ENCODE measurements at places on chromosomes 1 and 21.

DNA sequence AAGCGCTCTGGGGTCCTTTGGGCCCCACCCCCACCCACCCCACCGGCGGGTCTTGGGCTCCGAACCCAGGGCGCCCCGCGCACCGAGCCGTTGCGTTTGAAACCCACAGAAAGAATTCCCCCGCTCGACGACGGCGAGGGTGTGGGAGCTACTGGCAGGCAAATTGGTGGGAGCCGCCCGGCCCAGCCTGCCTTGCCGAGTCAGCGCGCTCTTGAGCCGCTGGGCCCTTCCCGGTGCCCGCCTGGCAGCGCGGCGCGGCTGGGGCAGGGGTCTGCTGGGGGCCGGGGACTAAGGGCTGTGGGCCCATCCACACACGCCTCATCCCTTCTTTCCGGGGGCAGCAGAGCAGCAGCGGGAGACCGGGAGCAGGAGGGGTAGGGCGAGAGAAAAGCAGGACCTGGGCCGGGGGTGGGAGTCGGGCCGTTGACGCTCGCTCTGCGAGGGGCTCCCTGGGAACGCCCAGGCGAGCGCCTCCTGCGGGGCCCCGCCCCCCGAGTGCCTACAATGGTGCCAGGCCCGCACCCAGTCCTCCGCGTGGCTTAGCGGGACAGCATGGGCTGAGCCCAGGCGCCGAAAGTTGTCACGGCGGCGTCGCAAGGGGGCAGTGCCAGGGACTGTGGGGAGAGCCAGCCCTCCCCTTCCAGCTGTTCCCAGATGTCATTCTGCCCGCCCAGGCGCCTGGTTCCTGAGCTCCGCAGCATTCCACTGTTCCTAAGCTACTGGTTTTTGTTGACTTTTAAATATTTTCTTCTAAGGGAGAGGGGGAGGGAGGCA is at the start of gene C1orf94:
Gene C1orf94, plus strand, starts transcription at position 78 of the 774 bp plus-strand sequence. CDS start 883 bp downstream, outside the sequence.
- DNase-seq, result no peak

DNA sequence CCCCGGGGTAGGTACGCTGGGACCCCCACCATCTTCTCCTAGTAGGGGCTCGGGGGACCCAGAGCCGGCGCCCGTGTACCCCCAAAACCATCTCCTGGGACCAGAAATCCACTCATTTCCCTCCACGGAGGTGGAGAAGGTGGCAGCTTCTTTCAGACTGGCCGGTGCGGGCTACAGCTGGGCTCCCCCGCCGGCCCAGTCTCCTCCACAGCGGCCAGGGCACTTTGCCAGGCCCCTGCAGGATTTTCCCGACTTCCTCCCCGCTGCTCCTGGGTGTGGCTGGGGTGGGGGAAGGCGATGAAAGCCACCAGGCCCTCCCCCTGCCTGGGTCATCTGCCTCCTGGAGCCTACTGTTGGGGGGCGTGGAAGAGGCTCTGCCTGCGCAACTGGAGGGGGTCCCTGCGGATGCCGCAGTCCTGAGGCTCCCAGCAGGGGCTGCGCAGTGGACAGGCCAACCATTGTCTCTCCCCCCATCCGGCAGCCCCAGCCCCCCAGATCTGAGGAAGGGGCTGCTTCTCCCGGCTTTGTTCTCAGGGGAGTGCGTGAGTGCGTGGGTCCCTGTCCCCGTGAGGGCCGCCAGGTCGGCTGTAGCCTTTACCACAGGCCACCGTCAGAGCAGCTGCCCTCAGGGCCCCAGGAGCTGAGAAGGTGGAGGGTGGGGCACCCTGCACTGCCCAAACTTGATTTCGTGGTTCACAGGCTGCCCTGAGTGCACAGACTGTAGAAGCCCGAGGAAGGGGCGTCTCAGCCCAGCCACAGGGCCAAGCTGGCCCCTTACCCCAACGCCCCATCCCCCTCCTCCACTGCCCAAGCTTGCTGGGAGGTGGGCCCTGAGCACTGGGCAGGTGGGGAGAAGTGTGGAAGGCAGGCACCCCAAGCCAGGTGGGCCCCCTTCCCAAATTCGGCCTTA is 1.3 kb downstream of the AGRN start:
- DNase-seq, result no peak

DNA sequence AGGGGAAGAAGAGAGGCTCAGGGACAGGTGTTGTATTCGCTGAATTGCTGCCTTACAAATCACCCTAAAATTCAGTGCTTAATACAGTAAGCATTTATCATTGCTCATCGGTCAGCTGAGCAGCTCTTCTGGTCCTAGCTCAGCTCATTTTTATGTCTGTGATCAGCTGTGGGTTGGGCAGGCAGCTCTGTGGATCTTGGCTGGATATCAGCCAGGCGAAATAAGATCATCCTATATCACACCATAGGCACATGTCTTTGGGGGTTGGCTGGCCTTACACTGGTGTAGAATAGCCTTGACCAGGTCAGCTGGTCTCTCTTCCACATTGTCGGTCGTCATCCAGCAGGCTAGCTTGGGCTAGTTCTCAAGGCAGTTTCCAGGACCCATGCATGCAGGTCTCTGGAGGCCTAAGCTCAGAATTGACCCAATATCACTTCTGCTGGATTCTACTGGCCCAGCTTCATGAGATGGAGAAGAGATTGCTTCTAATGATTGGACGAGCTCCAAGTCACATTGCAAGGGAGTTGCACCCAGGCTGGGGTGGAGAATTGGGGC is 448.6 kb downstream of the KIF26B start:
- no peak for DNase-seq

GRCh38 chr21:42071146-42071737 is at the start of gene UMODL1:
TSS of gene UMODL1 (plus strand) at chr21:42071317. CDS start at chr21:42071317, 0 bp downstream.
- no peak for DNase-seq

GRCh38 chr1:46030074-46030870 is 102.2 kb downstream of the PIK3R3 start:
- DNase-seq, result no peak

- no peak for DNase-seq
Observed at GRCh38 chr1:33009561-33009960, 27.1 kb downstream of the AK2 start.
